ENCODE measurements at places on chromosomes 13 and 19. TPM values are rescaled to one million over a fixed set of nuclear protein-coding genes. Genes with fewer than 3 reads are reported as not detected.
A peak's percentile ranks its signal among the peaks of the same experiment; 100 is the strongest.

The COX6B2 gene
- not detected for total RNA-seq

The SMIM24 gene
- total RNA-seq, result not detected

The RFPL4AL1 gene
- total RNA-seq, result not detected

The ZNF540 gene
- not detected for total RNA-seq

The MUC16 gene
- total RNA-seq, result 0.32 TPM

The ANGPTL8 gene
- total RNA-seq, result not detected

The YIPF2 gene
- total RNA-seq, result 139 TPM

DNA sequence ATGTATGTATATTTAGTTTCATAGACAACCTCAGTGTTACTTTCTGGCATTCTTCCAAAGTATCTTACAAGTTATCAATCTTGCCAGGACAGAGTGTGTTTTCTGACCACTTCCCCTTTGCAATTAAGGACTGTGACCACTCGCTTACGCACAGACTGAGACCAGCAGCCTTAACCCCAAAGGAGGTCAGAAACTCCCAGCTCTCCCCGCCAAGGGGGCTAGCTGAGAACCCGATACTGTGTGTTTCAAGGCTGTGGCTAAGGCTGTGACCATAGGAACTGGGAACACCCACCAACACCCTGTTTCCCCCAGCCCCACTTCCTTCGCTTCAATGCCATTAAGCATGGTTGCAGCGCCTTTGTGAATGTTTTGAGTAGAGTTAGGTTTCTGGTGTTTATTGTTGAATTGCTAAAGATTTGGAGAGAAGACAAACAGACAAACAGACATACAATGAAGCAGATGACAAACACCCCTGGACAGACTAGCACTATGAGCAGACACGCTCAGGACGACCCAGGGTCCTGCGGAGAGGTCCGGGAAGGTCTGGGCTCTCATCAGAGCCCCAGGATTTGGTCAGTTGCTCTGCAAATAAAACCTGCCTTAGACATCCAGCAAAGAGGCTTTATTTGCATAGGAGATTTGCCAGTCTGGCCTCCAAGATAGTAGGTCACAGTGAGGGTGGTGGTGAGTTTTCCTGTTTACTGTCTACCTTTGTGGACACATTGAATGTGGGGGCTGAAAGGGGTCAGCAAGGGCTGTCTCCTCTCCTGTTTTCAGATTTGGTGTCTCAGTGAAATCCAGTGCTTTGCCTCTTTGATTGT is 25.0 kb upstream of the TNFSF11 start:
- H3K36me3 ChIP-seq, result no peaks in the 10 kb centered on the region
- no peaks in the 10 kb centered on the region for H3K4me1 ChIP-seq
- DNase-seq, result peak; percentile 17
- no peak overlapping the region for H3K27ac ChIP-seq

GRCh38 chr13:41956272-41956671 is 4.6 kb downstream of the VWA8 start:
- DNase-seq, result no peak
- no peaks in the 10 kb centered on the region for H3K27me3 ChIP-seq
- peaks cover 7% of the 10 kb centered on the region for H3K4me1 ChIP-seq
- H3K36me3 ChIP-seq, result no peaks in the 10 kb centered on the region
- no peak overlapping the region for H3K27ac ChIP-seq

- DNase-seq, result no peak
- no peaks in the 10 kb centered on the region for H3K36me3 ChIP-seq
- no peak overlapping the region for H3K4me3 ChIP-seq
- no peaks in the 10 kb centered on the region for H3K4me1 ChIP-seq
Measured at GRCh38 chr13:79992111-79992510, 348.8 kb downstream of the SPRY2 start.

DNA sequence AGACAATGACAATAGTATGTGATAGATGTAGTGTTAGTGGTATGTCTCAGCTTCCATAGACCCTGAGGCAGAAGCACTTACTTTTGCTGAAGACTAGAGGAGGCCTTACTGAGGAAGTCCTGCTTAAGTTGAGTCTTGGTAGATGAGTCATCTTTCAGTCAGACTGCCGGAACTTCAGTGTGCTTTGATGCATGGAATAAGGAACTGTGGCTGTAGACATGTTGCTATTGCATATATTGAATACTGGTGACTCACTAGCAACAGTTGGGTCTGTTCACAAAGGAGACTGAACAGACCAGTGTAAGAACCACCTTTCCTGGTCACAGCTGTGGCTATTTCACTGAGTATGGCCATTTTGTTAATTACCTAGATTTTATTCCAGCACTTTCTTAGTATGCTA is 1000.6 kb downstream of the OLFM4 start:
- H3K36me3 ChIP-seq, result no peaks in the 10 kb centered on the region
- H3K27me3 ChIP-seq, result no peaks in the 10 kb centered on the region

GRCh38 chr13:100491164-100491842 is 97.3 kb downstream of the GGACT start:
- no peak overlapping the region for H3K27ac ChIP-seq
- H3K4me3 ChIP-seq, result no peak overlapping the region
- H3K27me3 ChIP-seq, result no peaks in the 10 kb centered on the region

DNA sequence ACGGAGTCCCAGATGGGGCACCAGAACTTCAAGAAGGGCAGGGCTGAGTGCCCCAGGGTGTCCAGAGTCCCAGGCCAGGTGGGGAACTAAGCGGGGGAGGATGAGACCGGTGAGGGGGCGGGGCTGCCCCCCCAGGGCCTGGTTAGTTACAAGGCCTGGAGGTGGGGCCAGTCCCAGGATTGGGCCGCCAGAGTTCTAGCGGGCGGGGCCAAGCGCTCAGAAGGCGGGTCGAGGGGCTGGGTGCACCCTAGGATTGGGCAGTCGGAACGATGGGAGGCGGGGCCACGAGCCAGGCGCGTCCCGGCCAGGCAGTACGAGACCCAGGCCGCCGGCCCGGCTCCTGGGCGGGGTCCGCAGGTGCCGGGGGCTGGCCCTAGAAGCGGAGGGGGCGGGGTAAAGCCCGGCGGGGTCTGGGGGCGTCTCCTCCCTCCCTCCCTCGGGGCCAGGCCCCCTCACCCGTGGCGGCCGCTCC is 571 bp downstream of the ZNF653 start:
- H3K4me1 ChIP-seq, result peaks cover 6% of the 10 kb centered on the region
- peak overlapping the region; percentile 97 for H3K27ac ChIP-seq
- DNase-seq, result peak; percentile 93
- H3K4me3 ChIP-seq, result peak overlapping the region; percentile 84
- H3K36me3 ChIP-seq, result no peaks in the 10 kb centered on the region

GRCh38 chr13:32430018-32430747 is 2.3 kb upstream of the N4BP2L1 start:
- no peaks in the 10 kb centered on the region for H3K36me3 ChIP-seq
- H3K4me1 ChIP-seq, result peaks cover 16% of the 10 kb centered on the region
- H3K4me3 ChIP-seq, result no peak overlapping the region
- H3K27ac ChIP-seq, result no peak overlapping the region
- DNase-seq, result no peak

DNA sequence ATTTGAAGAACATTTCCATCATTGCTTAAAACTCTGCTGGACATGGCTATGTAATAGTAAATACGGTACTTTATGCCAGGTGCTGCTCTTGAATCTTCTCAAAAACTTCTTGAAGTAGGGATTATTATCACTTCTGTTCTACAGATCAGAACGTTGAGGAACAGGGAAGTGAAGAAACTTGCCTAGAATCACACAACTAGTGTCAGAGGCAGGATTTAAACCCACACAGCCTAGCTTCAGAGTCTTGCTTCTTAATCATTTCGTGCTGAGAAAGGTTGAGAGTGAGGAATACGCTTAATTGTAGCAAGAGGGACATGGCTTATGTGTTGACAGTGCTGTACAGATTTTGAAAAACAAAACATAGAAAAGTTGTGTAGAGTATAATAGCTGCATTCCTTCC is 13.5 kb downstream of the TM9SF2 start:
- no peak overlapping the region for H3K4me3 ChIP-seq
- H3K36me3 ChIP-seq, result peaks cover 6% of the 10 kb centered on the region
- H3K27ac ChIP-seq, result no peak overlapping the region
- DNase-seq, result no peak

DNA sequence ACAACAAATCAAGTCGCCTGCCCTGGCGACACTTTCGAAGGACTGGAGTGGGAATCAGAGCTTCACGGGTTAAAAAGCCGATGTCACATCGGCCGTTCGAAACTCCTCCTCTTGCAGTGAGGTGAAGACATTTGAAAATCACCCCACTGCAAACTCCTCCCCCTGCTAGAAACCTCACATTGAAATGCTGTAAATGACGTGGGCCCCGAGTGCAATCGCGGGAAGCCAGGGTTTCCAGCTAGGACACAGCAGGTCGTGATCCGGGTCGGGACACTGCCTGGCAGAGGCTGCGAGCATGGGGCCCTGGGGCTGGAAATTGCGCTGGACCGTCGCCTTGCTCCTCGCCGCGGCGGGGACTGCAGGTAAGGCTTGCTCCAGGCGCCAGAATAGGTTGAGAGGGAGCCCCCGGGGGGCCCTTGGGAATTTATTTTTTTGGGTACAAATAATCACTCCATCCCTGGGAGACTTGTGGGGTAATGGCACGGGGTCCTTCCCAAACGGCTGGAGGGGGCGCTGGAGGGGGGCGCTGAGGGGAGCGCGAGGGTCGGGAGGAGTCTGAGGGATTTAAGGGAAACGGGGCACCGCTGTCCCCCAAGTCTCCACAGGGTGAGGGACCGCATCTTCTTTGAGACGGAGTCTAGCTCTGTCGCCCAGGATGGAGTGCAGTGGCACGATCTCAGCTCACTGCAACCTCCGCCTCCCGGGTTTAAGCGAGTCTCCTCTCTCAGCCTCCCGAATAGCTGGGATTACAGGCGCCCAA is at the start of gene LDLR:
Gene LDLR, plus strand, starts transcription at position 210 of the 760 bp plus-strand sequence. Its CDS starts 86 bp downstream, at position 296.
- peaks cover 19% of the 10 kb centered on the region for H3K4me1 ChIP-seq
- no peaks in the 10 kb centered on the region for H3K27me3 ChIP-seq
- H3K4me3 ChIP-seq, result peak within 1 kb of the TSS; percentile 45
- H3K36me3 ChIP-seq, result no peaks in the 10 kb centered on the region

DNA sequence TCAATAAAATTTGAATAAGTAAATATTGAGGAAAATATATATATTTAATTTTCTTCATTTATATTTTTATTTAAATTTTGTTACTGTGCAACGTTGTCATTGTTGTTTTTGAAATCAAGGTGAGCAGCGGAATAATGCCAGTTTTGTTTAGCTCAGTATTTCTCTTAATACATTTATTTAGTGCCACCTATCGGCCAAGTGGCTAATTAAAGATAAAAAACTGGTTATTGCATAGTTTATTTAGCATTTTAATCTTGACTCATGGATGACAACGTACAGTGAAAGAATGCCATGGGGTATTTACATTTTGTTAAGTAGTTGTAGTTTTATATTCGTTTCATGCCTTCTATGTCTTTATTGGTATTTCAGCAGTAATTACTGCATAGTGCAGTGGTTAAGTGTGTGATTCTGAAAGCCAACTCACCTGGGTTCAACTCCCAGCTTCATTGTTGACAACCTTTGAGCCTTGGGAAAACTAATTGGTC is 265.9 kb downstream of the MYO16 start:
- H3K4me3 ChIP-seq, result no peak overlapping the region
- no peaks in the 10 kb centered on the region for H3K4me1 ChIP-seq
- H3K36me3 ChIP-seq, result no peaks in the 10 kb centered on the region

DNA sequence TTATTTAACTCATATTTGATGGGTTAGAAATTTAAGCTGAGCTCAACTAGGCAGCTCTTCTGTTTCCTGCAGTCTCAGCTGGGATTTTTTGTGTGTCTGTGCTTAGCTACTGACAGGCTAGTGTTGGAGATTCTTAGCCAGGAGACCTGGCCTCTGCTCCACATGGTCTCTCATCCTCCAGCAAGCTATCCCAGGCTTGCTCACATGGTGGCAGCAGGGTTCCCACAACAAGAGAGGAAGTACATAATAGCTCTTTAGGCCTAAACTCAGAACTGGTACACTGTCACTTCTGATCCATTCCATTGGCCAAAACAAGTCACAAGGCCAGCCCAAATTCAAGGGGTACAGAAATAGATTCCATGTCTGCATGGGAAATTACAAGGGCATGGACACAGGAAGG is 406.2 kb downstream of the SUCLA2 start:
- no peaks in the 10 kb centered on the region for H3K27me3 ChIP-seq
- no peak overlapping the region for H3K27ac ChIP-seq
- no peak overlapping the region for H3K4me3 ChIP-seq

GRCh38 chr19:18895038-18895823 is 727 bp downstream of the CERS1 start:
- H3K27me3 ChIP-seq, result peaks cover 11% of the 10 kb centered on the region
- no peak overlapping the region for H3K27ac ChIP-seq
- peaks cover 12% of the 10 kb centered on the region for H3K36me3 ChIP-seq
- peaks cover 8% of the 10 kb centered on the region for H3K4me1 ChIP-seq
- DNase-seq, result no peak

GRCh38 chr13:40488869-40489391 is 177.5 kb downstream of the FOXO1 start:
- no peaks in the 10 kb centered on the region for H3K27me3 ChIP-seq
- no peak overlapping the region for H3K4me3 ChIP-seq
- no peaks in the 10 kb centered on the region for H3K4me1 ChIP-seq
- H3K36me3 ChIP-seq, result no peaks in the 10 kb centered on the region
- peak; percentile 54 for DNase-seq

GRCh38 chr19:10193790-10194499 is 808 bp downstream of the DNMT1 start:
- H3K27me3 ChIP-seq, result no peaks in the 10 kb centered on the region
- H3K4me1 ChIP-seq, result peaks cover 21% of the 10 kb centered on the region
- H3K4me3 ChIP-seq, result peak overlapping the region; percentile 97
- DNase-seq, result peak; percentile 63
- H3K36me3 ChIP-seq, result no peaks in the 10 kb centered on the region

DNA sequence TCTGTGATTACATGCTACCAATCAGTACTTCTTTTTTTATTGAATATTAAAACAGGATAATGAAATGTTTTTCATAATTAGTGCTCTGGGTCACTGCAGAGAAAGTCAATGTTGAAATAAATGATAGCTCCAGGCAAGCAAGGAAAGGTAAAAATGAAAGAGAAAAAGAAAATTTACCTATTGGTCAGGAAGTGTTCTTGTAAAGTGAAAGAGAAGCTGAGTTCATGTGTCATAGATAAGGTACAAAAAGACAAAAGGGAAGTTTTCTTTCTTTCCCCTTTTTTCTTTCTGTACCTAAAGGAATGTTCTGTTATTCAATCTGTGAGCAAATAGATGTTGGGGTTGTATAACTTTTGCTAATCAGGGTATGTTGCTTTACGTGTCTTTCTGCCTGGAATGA is 197.0 kb downstream of the PCDH9 start:
- no peaks in the 10 kb centered on the region for H3K36me3 ChIP-seq
- H3K27me3 ChIP-seq, result no peaks in the 10 kb centered on the region
- no peaks in the 10 kb centered on the region for H3K4me1 ChIP-seq
- no peak overlapping the region for H3K27ac ChIP-seq

- H3K27ac ChIP-seq, result peak within 1 kb of the TSS; percentile 87
- peak within 1 kb of the TSS; percentile 81 for H3K4me3 ChIP-seq
- peaks cover 5% of the 10 kb centered on the region for H3K36me3 ChIP-seq
- H3K4me1 ChIP-seq, result peaks cover 38% of the 10 kb centered on the region
- H3K27me3 ChIP-seq, result no peaks in the 10 kb centered on the region
Measured at GRCh38 chr19:55116859-55117662, at the start of gene PPP1R12C. Gene PPP1R12C (minus strand): TSS chr19:55117637. CDS start chr19:55117543, 94 bp downstream.

GRCh38 chr13:98541191-98541590 is 35.7 kb downstream of the STK24 start:
- H3K4me1 ChIP-seq, result peaks cover 3% of the 10 kb centered on the region
- no peaks in the 10 kb centered on the region for H3K36me3 ChIP-seq
- DNase-seq, result no peak

GRCh38 chr19:52398081-52398441 is 412 bp downstream of the ZNF528 start:
- peaks cover 7% of the 10 kb centered on the region for H3K4me1 ChIP-seq
- H3K36me3 ChIP-seq, result peaks cover 34% of the 10 kb centered on the region
- H3K4me3 ChIP-seq, result peak overlapping the region; percentile 90
- H3K27me3 ChIP-seq, result no peaks in the 10 kb centered on the region
- peak overlapping the region; percentile 84 for H3K27ac ChIP-seq

Data from ascending aorta (tissue), 2 donors.